SW480 (cell line): ENCODE measurements at places on chromosomes 12 and 14.

GRCh38 chr14:100653409-100653808 is 66.2 kb upstream of the BEGAIN start:
- DNase-seq, result no peak

DNA sequence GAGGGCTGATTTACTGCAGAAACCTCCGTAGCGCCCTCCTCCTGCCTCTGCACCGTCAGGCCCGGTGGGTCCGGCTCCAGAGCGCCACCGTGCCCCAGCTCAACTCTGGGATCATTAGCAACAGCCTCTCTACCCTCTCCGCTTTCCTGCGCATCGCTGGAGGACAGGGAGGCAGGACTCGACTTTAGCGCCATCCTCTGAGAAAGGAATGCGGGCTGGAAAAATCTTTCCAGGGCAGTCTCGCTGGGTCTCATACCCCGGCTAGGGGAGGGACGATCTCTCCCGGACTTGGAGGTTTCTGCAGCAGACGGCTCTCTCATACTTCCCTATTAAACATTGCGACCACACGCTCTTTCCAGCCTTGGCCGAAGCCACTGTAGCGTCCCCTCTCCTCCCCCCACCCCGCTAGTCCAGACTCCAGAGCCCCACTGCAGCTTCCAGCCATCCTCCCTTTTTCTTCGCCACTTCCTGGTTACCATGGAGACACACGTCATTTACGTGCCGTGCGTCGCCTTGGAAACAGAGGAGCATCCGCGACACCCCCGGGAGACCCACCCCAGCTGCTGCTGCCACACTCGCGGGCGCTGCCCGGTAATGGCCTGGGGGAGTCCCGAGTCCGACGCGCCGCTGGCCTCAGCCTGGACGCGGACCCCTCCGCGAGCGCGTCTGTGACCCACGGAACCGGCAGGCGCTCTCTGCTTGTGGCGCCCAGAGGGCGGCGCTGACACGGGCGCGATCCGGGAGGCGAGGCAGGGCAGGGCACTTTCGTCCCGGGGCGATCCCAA is at the start of gene CCDC184:
CCDC184 (plus strand) TSS at position 554 of the 785 bp plus-strand sequence. CDS start 479 bp downstream, outside the sequence.
- peak; percentile 68 for DNase-seq

DNA sequence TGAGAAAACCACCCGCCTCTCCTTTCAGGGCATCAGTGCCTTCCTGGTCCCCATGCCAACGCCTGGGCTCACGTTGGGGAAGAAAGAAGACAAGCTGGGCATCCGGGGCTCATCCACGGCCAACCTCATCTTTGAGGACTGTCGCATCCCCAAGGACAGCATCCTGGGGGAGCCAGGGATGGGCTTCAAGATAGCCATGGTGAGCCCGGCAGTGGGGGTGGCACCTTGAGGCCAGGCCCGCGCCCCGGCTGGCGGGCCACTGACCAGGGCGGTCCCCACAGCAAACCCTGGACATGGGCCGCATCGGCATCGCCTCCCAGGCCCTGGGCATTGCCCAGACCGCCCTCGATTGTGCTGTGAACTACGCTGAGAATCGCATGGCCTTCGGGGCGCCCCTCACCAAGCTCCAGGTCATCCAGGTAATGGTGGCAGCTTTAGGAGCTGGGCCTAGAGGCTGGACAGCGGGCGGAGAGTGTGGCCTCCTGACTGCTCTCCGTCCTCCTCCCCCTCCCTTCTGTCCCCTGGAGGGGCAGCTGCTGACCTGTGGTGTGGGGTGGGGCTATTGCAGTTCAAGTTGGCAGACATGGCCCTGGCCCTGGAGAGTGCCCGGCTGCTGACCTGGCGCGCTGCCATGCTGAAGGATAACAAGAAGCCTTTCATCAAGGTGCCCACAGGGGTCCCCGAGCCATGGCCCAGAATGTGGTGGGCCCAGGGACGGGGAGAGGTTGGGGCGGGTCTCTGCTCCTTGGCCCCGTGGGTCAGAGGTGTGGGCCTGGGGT is 12.8 kb downstream of the ACADS start:
- DNase-seq, result no peak

DNA sequence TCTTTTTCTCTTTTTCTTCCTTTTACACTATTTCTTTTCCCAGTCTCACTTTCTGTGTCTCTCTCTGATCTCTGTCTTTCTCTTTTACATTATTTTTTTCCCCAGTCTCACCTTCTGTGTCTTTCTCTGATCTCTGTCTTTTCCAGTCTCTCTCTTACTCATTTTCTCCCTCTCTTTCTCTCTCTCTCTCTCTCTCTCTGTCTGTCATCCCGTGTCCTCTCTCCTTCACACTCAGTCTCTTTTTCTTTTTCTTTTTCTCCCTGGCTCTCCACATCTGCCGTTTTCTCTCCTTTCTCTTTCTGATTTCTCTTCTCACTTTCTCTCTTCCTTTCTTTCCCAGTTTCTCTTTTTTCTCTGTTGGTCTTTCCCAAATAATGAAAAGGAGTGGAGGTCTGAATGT is 22.3 kb downstream of the DHRS4L2 start:
- no peak for DNase-seq
